ENCODE measurements at places on chromosomes 16 and 17.

GRCh38 chr17:1673041-1673785, 11.5 kb downstream of the PRPF8 start:
- DNase-seq = no peak

DNA sequence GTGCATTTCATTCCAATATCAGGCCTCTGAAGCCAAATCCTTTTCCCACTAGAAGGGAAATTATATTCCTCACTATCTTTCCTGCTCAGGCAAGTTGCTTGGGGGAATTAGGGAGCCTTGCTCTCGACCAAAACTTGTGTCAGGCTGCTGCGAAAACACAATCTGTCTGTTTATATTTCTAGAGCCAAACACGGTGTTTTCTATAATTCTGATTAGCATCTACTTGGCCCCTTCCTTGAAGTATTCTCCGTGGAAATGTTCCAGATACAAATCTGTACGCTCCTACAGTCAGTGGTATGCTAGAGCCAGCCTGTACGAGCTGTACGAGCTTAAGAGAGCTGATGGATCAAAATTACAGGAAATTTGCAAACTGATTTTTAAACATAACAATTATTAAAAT, 299.3 kb upstream of the SALL1 start:
- DNase-seq = no peak

- no peak for DNase-seq
These were observed 53.0 kb downstream of the EPN2 start for GRCh38 chr17:19290066-19290705.

DNA sequence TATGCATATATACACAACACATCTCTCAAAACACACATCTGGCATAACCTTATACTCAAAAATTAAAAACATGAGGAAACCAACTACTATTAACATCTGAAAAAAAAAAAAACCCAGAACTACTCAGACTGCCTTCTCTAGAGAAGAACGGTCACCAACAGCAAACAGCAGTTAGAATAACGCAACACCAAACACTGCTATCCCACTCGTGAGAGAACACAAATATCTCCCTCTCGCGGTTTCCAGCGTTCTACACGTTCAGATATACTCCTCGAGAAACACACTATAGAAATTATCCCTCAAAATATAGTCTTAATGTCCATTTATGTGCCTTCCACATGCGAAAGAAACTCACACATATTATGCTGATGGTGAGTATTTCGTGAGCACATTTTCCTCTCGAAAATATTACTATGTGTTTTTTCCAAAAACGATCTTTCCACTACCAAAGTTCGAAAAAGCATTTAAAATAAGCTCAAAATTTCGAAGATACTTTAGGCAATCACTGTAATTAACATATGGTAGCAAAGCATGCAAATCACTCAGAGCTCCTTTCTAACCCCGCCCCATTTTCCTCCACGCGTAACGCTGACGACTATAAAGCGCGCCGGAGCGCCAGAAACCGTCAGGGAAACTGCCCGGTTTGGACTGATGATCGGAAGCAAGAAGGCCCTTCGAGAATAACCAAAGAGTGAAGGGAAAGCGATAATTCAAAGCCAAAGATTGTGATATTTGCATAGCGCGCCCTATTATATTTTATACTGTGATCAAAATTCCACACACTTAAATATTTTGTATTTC, 60.1 kb downstream of the TEX14 start:
- peak; percentile 90 for DNase-seq

DNA sequence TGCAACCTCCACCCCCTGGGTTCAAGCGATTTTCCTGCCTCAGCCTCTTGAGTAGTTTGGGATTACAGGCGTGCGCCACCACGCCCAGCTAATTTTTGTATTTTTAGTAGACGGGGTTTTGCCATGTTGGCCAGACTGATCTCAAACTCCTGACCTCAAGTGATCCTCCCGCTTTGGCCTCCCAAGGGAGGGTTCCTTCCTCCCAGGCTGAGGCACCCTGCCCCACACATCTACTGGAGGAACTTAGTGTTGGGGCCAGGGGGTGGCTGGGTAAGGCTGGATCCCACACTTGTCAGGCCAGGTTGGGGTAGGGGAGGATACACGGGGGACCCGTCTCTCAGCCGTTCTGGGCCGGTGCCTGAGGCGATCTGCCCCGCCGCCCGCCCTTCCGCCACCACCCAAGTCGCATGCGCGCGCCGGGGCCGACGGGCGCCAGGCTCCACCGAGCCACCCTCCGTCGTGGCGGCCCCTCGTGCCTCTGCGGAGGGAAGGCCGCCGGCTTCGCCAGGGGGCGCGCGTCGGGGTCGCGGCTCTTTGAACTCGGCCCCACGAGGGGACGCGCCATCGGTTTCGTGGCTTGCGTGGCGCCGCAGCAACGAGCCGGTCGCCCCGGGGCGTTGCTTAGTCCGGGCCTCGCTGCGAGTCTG, 15.9 kb downstream of the GRB7 start:
- DNase-seq = peak; percentile 56

GRCh38 chr17:32516940-32517701, 30.3 kb downstream of the CDK5R1 start:
- no peak for DNase-seq

DNA sequence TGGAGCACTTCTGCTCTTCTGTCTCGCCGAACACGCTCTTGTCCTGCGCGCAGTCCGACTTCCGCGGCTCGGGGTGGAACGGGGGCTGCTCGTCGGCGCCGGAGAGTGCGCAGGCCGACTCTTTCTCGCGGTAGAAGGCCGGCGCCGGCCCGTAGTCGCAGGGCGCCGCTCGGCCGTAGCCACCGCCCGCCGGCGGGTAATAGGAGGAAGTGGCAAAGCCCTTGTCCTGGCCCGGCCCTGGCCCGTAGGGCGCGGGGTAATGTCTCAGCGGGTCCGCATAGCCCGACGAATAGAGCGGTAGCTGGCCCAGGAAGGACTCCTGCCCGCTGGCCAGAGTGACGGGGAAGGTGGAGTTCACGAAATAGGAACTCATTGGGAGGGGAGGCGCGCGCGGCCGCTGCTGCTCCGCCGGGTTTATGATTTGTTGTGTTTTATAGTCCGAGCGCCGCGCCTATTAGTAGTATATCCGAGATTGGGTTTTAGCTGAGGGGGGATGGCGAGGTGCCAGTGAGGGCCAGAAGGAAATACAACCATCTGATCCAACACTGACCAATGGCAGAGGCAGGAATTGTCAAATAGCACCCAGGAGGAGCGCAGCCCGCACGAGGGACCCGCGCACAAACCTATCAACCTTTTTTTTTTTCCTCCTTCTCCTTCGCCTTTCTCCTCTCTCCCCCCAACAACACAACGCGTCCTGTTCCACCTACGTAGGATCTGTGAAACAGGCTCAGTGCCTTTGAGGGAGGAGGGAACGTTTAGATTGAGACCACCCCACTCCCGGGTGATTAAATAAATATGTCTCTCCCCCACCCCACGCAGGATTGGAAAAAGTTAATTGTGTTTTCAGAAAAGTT, 4.4 kb upstream of the HOXB5 start:
- no peak for DNase-seq

DNA sequence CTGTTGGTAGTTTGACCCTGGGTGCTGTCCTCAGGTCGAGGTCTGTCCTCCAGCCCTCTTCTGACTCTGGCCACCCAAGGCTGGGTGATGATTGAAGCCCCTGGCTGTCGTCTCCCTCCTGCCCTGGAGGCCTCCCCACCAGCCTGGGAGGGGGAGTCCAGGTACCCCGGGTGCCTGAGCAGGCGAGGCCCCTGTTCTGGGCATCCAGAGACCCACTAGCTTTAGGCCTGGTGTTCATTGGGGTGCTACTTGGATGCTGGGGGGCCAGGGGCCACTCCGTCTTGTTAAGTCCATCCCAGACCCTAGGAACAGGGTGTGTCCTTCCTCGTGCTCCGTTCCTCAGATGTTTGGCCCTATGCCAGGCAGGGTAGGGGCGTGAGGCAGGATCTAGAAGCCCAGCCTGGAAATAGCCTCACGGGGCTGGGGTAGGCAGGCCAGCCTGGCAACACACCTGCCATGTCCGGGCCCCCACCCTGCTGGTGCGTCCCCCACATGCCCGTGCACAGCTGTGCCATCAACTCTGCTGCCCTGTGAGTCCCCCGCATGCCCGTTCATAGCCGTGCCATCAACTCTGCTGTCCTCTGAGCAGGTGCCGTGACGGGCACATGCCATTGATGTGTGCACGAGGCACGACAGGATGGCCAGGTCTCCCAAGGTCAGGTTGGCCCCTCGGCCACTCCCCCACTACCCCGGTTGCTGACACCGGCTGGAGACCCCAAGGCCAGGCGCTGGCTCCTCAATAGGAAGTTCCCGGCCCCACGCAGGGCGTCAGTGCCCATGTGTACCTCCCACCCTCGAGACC, 36.9 kb downstream of the GINS2 start:
- DNase-seq = no peak

GRCh38 chr17:61130330-61130729, 269.3 kb upstream of the TBX2 start:
- no peak for DNase-seq

GRCh38 chr16:23436951-23437350, 16.0 kb downstream of the COG7 start:
- DNase-seq = no peak

Data from stimulated activated CD4-positive, alpha-beta T cell treated with anti-CD3 and anti-CD28 coated beads, Interleukin-1b, Interleukin-23, amount 100 ng/mL, for 4 hours (primary cell).